ENCODE measurements at places on chromosomes 2 and 18.

DNA sequence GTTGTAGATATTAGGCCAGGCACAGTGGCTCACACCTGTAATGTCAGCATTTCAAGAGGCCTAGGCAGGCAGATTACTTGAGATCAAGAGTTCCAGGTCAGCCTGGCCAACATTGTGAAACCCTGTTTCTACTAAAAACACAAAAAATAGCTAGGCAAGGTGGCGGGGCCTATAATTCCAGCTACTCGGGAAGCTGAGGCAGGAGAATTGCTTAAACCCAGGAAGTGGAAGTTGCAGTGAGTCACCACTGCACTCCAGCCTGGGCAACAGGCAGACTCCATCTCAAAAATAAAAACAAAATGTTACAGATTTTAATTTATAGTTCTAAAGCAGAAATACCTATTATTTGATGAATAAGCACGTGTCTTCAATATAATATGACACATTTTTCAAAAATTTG, 65.6 kb upstream of the UBXN4 start:
- DNase-seq: no peak

DNA sequence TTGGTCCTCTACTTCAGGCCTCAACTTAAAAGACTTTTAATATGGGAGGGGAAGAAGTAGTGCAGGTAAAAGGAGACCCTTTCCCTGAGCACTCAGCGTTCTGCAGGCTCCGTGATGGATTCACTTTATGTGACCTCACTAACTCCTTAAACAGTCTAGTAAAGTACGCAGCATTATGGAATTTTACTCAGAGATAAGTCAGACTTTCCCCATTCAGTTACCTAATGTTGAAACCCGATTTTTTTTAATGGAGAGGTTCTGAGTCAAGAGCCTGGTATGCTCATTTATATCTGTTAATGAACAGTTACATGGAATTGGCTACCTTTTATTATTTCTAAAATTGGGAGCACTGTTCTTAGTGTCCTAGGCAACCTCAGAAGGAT, 34.1 kb downstream of the RASGRP3 start:
- no peak for DNase-seq

- no peak for DNase-seq
Observed at GRCh38 chr2:133421516-133422324, 146.5 kb downstream of the NCKAP5 start.

DNA sequence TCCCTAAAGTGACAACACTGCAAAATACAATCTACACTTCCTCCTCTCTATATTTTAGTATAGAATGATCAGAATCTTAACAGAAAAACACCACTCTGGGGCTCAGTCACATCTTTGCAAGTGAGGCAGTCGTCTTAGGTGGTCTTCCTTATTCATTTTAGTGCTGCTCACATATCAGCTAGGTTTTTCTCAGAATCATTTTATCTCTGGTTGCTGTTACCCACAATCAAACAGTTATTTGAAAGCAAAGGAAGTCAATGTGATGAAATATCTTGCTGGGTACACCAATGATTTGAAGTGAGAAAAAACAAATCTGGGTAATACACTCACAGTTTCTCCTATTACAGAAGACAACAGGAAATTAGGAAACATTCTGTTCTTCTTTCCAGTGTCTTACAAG, 275.2 kb downstream of the DSEL start:
- DNase-seq: no peak

GRCh38 chr2:54708584-54709335, 14.7 kb upstream of the EML6 start:
- DNase-seq: no peak

- no peak for DNase-seq
Observed at GRCh38 chr2:170932166-170932565, 3.1 kb downstream of the GORASP2 start.

DNA sequence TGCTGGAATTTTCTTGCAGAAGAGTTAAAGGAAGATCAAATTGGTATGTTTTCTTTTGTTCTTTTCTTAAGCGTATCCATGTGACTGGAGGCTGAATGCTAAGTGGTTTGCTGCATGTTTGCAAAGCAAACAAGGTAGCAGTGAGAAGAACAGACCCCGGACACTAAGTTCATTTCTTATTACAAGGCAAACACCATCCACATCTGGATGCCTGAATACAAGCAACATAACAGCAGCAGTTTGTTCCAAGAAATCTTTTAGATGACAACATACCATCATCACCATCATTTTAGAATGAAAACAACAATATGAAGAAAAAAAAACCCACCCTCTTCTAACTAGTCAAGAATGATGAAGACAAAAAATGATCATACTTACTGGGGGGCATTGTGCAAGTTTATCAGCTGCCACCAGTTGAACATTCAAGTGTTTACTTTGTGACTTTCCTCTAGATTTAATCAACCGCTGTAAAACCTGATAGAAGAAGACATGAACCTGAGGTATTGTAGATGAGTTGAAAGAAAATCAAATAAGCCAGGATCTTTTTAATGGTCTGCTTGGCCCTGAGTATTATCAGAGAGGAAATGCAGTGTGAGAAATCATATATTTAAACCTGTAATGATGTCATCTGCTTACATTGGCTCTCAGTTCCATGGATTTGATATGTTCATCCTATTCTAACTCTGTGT, 25.0 kb upstream of the ARL5A start:
- no peak for DNase-seq

GRCh38 chr2:60485550-60485949, 67.9 kb downstream of the BCL11A start:
- no peak for DNase-seq

- DNase-seq: no peak
Observed at GRCh38 chr2:26843041-26843440, 4.9 kb upstream of the DPYSL5 start.

DNA sequence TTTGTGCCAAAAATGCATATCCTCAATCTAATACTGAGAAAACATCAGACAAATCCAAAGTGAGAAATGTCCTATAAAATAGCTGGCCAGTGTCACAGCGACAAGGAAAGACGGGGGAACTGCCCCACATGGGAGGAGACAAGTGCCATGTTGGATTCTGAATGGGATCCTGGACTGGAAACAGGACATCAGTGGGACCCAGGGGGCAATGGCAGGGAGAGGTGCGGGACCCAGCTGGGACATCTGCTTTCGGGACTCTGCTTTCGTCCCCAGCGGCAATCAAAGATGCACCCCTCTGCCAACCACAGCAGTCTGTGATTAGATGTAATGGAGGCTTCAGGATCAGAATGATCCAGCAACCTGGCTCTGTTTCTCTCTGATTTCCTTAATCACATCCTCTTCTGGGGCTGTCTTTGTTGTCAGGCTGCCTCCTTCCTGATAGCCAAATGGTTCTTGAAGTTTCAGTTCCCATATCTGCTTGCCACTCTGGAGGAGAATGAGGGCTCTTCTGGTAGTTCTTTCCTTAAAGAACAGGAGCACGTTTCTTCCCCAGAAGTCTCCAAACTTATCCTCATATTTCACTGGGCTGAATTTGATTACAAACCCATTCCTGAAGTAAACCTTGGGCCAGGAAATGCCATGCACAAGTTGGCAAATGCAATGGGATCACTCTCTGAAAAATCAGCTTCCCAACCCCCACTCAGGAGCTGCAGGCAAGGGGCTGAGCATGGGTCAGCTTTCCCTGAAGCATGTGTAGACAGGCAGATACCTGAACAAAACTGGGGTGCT, 13.6 kb upstream of the PROC start:
- no peak for DNase-seq

GRCh38 chr2:100404411-100404810, 13.1 kb downstream of the CHST10 start:
- no peak for DNase-seq

GRCh38 chr2:23690421-23691105, 236.4 kb downstream of the ATAD2B start:
- DNase-seq: no peak

DNA sequence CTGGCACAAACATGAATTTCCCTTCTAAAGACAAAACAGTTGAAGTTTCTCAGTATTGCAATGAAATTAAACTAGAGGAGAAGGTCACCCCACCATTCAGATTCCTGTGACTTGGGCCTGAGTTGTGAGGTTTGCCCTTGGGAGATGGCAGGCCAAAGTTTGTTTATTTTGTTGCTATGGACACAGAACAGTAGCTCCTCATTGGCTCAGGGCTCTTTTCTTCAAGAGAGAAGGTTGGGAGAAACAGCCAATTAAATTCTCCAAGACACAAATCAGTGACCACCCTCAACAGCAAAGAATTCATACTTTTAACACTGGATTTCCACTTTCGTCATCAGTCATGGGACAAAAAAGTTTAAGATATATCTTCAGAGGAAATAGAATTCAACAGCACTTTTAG, at the start of gene FLACC1:
FLACC1 (minus strand) TSS at position 125 of the 400 bp plus-strand sequence. CDS start 5,941 bp downstream, outside the sequence.
- peak; percentile 20 for DNase-seq

DNA sequence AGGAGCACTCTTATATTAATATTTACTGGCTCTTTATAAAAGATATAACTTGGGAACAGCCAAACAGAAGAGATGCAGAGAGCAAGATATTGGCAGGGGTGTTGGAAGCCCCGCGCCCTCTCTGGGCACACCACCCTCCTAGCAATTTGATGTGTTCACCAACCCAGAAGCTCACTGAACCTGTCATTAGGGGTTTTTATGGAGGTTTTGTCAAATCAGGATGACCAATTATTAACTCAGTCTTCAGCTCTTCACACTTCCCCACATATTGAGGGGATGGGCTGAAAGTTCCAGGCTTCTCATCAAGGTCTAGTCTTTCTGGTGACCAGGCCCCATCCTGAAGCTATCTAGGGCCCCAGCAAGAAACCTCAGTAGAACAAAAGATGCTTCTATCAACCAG, 10.9 kb upstream of the INO80D start:
- no peak for DNase-seq

DNA sequence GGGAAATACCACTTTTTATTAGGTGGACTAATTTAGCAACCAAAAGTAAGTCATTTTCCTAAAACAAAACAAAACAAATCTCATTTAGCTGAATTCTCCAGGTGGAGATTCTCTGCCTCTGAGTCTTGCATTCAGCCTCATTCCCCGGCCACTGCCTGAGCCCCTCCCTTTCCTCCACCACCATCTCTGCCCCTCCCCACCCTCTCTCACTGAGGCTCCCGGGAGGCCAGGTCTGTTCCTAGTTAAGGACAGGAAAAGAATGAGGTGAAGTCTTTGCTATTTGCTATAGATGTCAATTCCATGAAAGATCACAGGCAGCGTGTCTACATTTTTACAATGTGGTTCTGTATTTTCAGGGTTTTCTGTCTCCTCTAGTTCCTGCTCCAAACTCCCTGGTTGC, 83.0 kb upstream of the SOX11 start:
- DNase-seq: no peak

GRCh38 chr2:120246546-120247300, 5.9 kb upstream of the RALB start:
- DNase-seq: no peak

- no peak for DNase-seq
Observed at GRCh38 chr2:28395334-28396061, 2.8 kb downstream of the FOSL2 start.

GRCh38 chr2:24334245-24334633, 26.1 kb downstream of the ITSN2 start:
- DNase-seq: no peak

DNA sequence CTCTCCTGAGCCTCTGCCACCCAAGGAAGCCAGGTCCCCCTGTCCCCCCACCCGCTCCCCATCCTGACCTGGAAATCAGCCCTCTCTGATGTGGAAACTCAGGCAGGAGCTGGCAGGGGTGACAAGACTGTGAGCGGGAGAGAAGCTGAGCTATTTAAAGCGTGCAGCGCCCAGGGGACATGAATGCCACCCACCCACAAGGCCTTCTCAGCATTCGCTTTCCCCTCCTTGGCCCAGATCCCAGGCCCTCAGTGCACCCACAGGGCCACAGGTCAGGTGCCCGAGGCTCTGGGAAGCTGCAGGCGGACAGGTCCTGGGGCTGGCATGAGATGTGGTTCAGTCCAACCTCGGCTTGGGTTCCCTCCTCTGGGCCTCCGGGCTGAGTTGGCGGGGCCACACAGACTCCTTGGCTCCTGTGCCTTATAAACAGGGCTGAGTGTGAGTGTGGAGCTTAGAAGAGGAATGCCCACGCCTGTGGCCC, 168.3 kb downstream of the SMAD7 start:
- no peak for DNase-seq

- no peak for DNase-seq
Observed at GRCh38 chr2:238979636-238980035, 131.8 kb downstream of the TWIST2 start.

DNA sequence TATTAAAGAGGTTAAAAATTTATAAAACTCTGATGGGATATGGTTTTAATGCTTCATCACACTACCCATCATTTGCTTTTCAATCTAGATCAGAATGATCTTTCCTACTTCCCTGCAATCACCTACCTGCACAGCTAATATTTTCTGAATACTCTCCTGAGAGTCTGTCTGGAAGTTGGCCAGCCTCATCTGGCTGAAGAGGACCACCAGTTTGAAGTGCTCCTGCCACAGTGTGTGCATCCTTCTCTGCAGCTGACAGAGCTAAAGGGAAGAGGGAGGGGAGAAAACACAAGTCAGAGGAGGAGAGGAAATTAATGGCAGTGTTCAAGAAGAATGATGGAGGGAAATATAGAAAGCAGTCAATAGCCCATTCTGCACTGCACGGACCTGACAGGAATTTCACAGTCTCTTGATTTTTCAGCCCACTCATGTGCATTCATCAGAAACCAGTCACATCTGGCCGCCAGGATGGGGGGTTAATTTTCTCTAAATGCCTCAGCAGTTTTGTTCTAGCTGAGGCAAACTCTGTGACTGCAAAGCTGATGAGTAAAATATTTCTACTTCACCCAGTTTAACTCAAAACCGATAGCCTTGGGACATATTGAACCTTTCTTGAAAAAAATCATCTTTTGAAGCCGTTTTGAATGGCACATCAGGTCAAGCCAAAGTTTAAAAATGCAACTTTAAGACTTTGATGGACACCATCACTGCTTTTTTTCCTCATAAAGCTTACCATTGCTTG, 201.8 kb upstream of the KLHL14 start:
- peak; percentile 15 for DNase-seq

- no peak for DNase-seq
Observed at GRCh38 chr2:123746006-123746405, 279.1 kb upstream of the CNTNAP5 start.

DNA sequence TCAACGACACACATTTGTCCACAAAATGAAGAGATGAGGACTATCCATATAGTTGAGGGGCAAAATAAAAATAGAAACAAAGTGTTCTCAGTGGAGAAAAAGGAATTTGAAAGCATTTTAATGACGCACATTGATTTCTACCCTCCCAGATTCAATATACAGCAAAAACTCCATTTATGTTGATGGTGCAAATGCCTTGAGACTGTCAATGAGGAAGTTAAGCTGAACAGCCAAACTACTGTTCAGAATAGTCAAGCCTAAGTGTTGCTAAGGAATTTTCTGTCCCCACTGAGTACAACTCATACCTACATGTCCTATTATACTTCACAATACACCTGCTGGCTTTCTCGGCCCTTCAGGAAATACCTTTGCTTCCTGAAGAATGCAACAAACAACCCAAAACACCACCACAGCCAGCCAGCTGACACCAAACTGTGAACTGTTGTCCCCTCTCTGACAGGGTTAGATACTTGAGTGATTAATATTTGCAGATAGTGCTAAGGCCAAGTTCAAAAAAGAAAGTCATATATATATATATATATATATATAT, 27.8 kb upstream of the DARS1 start:
- no peak for DNase-seq

GRCh38 chr2:202014318-202014717, 19.3 kb upstream of the FZD7 start:
- DNase-seq: no peak

Measured in NCI-H1436 (cell line).